ENCODE measurements at places on chromosomes 7 and 10. TPM values are rescaled to one million over a fixed set of nuclear protein-coding genes. Genes with fewer than 3 reads are reported as not detected.

ATOH7 gene
- not detected for total RNA-seq

CLCN1 gene
- total RNA-seq = not detected

SFMBT2 gene
- total RNA-seq = 23.0 TPM

SFTPA1 gene
- total RNA-seq = not detected

ACSL5 gene
- total RNA-seq = 61.0 TPM

ADCYAP1R1 gene
- not detected for total RNA-seq

CYP26C1 gene
- total RNA-seq = not detected

CELF2 gene
- 154 TPM for total RNA-seq

ABCB4 gene
- not detected for total RNA-seq

GPR85 gene
- not detected for total RNA-seq

PLXDC2 gene
- not detected for total RNA-seq

TMEM229A gene
- total RNA-seq = not detected

GALNT11 gene
- total RNA-seq = 16.3 TPM

TMEM213 gene
- not detected for total RNA-seq

C7orf57 gene
- 0.11 TPM for total RNA-seq

LRRTM3 gene
- not detected for total RNA-seq

GNG11 gene
- total RNA-seq = not detected

HMX2 gene
- total RNA-seq = not detected

ZNF775 gene
- 4.2 TPM for total RNA-seq

PNLIPRP1 gene
- total RNA-seq = not detected

SPDYE2 gene
- total RNA-seq = not detected

HDAC9 gene
- total RNA-seq = 0.16 TPM

FOXI2 gene
- total RNA-seq = not detected

DDX50 gene
- 48.8 TPM for total RNA-seq

C10orf90 gene
- not detected for total RNA-seq

BCAP29 gene
- total RNA-seq = 53.3 TPM

C10orf143 gene
- total RNA-seq = 3.9 TPM

MASTL gene
- total RNA-seq = 30.2 TPM

All from T-helper 2 cell treated with Interferon-gamma antibody and Interleukin-4, amounts not matched to agents 100 ng/mL and 5 ng/mL, for 36 hours (primary cell).